ENCODE measurements at places on chromosomes 2 and 18. TPM values are rescaled to one million over a fixed set of nuclear protein-coding genes. Genes with fewer than 3 reads are reported as not detected.

RESP18 gene
- not detected for total RNA-seq

KCNIP3 gene
- total RNA-seq = not detected

CRYBA2 gene
- total RNA-seq = not detected

CHRNA1 gene
- total RNA-seq = not detected

COBLL1 gene
- 4.2 TPM for total RNA-seq

GCA gene
- 20.9 TPM for total RNA-seq

WDR7 gene
- 34.0 TPM for total RNA-seq

HMSD gene
- not detected for total RNA-seq

HRH4 gene
- total RNA-seq = not detected

RBKS gene
- total RNA-seq = 1.5 TPM

SERPINB5 gene
- total RNA-seq = not detected

AMER3 gene
- not detected for total RNA-seq

SH3YL1 gene
- total RNA-seq = 89.2 TPM
